Activated CD8-positive, alpha-beta memory T cell treated with anti-CD3 and anti-CD28 coated beads for 1 hour (primary cell): ENCODE measurements at places on chromosomes 7 and 10.

- DNase-seq = no peak
Measured at GRCh38 chr7:128190051-128190647, 50.9 kb upstream of the LEP start.

DNA sequence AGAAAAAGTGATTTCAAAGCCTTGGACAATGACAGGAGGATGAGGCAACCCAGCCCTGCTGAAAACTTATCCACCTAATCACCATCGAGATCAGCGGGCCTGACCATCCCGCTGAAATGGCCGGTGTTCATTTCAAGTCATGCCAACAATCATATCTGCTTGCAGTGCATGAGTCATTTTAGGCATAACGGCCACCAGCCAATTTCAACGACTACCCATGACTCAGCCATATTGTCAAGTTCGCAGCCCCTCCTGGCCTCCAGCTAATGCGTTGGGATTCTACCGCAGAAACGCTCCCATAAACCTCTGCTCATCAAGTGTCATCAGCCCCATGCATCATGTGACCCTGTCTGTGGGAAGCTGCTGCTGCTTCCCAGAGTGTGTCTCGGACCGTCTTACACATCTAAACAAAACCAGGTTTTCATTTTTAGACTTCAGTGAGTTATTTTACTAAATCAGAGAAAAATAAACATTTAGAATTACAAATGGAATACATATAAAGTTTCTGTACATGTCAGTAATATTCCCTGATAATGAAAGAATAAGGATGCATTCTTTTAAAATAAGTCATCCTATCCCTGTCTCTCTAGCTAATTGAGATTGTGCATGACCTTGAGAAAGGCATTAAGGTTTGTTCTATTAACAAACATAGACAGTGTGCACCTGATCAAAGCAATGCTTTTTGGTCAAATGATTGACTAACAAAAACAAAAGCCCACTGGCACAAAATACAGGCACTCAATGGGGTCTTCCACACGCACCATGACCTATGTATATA, 188.9 kb downstream of the ADAM12 start:
- DNase-seq = no peak

DNA sequence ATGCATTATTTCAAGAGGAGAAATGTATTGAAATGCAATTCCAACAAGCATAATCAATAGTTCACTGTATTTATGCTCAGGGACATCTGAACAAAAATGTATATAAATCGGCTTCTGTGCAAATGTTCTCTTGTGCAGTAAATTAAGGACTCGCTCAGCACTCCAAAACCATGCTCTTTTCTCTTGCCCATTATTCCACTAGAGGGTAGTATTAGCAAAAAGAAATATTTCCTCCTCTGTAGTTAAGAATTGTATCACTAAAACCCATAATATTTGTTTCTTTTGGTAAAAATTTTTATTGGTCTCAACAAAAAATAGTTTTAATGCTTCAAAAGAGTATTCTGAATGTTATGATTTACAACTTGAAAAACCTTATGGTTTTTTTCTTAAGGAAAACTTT, 803.1 kb downstream of the PCDH15 start:
- no peak for DNase-seq

- DNase-seq = no peak
Measured at GRCh38 chr10:120987359-120987758, 136.2 kb downstream of the WDR11 start.

- no peak for DNase-seq
Measured at GRCh38 chr7:134651991-134652390, 5.3 kb downstream of the BPGM start.

DNA sequence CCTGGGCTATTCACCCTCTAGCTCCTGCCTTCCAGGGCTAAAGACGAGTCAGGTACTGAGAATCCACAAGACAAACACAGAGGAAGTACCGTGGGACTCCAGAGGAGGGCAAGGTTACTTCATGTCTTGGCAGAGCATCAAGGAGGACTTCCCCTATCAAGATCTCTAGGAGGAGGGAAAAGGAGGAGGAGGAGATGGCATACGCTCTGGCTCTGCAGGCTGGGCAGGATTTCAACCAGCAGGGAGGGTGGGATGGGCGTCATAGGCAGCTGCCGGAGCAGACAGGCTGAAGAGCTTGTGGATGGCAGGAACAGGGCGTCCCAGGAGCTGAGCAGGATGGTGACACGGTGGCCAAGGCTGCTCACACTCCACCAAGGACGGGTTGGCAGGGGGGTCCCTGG, 21.3 kb downstream of the MDH2 start:
- DNase-seq = no peak

GRCh38 chr10:85612378-85612775, 754.2 kb downstream of the GRID1 start:
- DNase-seq = no peak

- DNase-seq = no peak
Measured at GRCh38 chr7:16822029-16822428, 17.2 kb upstream of the AGR2 start.

DNA sequence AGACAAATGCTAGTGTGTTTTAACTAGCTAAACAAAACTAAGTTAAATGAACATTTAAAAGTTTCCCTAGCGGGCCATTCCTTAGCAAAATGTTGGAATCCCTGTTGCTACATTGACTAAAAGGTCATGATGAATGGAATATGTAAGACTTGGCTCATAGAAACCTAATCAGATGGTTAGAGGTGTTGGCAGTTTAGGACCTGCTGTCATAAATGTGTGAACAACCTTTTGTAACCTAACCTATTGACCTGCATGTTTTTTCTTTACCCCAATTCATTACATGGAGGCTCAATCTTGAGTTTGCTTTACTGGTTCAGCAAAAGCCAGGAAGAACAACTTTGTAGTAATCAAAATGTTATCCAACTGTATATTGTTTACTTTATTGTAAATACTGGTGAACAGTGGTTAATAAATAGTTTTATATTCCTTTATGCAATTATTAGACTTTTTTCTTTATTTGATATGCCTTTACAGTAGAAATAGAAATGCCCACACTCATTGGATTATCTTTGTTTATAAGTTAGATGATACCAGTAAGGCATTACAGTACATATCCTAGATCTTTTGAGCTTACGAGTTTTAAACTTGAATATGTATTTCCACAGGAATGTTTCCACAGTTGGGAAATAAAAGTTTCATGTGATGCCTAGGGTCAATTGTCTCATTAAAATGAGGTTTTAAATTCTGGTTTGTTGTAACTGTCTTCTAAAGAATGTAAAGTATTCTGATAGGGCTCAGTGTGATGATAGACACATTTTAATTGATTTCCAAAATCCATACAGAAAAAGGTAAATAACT, 11.6 kb downstream of the CBX3 start:
- no peak for DNase-seq

- no peak for DNase-seq
Measured at GRCh38 chr10:69600761-69601330, 27.6 kb upstream of the NEUROG3 start.
